Activated CD4-positive, CD25-positive, alpha-beta regulatory T cell (primary cell): ENCODE measurements at places on chromosomes 4 and X.

DNA sequence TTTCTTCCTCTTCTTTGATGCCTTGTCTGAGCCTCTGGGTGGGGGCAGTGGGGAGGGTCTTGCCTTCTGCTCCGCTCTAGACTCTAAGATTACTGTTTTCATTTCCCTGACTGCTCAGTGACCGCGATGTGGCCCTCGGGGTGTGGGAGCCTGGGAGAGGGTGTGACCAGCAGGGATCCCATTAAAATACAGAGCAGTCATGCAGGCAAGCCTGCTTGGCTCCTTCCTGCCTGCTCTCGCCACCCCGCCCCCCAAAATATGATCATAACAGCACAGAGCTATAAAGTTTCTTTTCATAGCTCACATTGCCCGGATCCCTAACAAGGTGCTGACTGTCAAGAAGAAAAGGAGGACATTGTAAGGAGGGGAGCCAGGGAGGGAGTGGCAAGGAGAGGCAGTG is 332.9 kb downstream of the RAB28 start:
- no peak for DNase-seq

GRCh38 chr4:37397505-37397904 is 153.0 kb downstream of the NWD2 start:
- no peak for DNase-seq

GRCh38 chr4:134073711-134074110 is 127.9 kb downstream of the PABPC4L start:
- DNase-seq, result no peak

- no peak for DNase-seq
Measured at GRCh38 chr4:88158489-88159228, at the start of gene ABCG2. Gene ABCG2, minus strand, starts transcription at chr4:88158639. Its CDS starts 18,644 bp downstream, at chr4:88139995.

DNA sequence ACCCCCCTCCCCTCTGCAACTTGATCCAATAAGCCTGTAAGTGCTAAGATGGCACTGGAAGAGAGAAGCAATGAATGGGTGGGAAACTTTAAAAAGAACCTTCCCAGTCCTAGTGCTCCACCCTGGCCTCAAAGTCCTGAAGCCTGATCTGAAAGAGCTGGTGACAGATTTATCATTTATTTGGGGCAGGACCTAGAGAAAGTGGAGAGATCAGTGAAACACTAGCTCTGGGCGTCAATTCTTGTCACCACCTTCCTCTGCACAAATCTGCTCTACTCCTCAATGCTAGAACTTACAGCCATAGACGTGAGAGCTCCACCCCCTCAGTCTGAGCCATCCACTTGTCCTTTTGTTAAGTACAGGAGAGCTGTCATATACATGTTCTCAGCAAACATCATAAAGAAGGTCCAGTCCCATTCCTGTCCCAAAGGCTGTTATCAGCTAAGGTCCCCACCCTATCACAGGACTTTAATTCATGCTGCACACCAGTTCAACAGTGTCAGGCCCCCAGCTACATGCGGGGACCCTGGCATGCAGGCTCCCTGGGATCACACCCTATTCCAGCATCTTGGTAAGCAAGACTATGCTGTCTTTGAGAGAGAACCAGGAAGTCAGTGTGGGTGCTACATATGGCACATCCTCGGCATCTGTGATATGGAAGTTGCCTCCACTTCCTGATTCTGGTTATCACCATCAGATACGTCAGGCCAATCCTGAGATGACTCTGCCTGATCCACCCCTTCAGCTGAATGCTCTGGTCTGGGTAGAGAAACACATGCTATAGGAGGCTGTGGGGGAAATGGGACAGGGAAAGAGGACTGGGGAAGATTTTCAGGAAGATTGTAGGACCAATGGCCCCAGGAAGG is 2.3 kb downstream of the P2RY4 start:
- no peak for DNase-seq

GRCh38 chrX:70129816-70130215 is 3.4 kb upstream of the IGBP1 start:
- no peak for DNase-seq

- DNase-seq, result no peak
Measured at GRCh38 chr4:113760094-113760794, 1.3 kb downstream of the CAMK2D start.

GRCh38 chr4:28868841-28869240 is 1851.3 kb upstream of the PCDH7 start:
- no peak for DNase-seq

DNA sequence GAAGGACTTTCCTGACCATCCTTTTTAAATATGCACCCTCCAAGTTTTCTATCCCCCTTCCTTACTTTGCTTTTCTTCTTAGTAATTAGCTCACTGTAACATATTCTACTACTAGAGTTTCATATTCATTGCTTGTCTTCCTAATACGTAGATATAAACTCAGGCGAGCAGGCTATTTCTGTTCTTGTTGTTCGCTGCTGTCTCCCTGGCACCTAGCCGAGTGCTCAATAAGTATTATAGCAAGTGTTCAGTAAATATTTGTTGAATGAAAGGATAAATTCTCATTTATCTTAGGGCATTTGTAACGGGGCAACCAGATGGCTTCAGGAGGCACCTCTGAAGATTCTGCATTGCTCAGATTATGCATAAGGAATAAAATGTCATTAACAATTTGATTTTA is 6.8 kb upstream of the RHOH start:
- DNase-seq, result no peak

DNA sequence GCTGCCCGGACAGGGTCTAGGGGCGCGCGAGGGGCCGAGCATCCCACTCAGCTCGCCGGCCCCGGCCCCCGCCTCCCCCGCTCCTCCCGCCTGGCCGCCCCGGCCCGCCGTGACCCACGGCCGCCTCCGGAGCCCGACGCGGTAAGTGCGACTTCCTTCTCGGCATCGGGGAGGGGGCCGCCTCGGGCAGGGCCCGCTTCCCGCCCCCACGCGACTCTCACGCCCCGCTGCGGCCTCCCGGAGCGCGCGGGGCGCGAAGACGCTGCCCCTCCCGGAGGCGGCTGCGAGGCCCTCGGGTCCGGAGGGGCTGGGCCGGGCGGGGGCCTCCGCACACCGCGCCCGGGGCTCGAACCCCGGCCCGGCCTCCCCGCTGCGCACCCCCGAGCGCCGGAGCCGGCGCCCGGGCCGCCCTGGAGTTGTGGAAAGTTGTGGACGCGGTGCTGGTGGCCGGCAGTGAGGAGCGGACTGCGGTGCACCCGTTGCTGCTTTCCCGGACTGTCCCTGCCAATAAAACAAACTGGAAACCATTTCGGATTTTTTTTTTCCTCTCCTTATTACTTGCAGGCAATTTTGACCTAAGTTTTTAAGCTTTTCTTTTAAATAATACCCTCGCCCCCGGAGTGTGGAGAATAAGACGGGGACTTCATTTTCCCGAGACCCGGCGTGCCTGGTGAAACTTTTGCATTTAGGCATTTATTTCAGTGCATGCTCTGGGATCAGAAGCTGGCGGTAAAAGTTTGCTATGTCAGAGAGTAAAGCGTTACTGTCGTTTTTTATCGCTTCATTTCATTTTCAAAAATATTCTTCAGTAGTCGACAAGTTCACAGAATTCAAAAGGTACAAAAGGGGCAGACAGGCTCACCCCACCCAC is 13.0 kb upstream of the TMEM156 start:
- no peak for DNase-seq

GRCh38 chr4:164802301-164802901 is 48.5 kb downstream of the SMIM31 start:
- no peak for DNase-seq

GRCh38 chrX:55187281-55187680 is 32.9 kb upstream of the PAGE5 start:
- DNase-seq, result no peak

DNA sequence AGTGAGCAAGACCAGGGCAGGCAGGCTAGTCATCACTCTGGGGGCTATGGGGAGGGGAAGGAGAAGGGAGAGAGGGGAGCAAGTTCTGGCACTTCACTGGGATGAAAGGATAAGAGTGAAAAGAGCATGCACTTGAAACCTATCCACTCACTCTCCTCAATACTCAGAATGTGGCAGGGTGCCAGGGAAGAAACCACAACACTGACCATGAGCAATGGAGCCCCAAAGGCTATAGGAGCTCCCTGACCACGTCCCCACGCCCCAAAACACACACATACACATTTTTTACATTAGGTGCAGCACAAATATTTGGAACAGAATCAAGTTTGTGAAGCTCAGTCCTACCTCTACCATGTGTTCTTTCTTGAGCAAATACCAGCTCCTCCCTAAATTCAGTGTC is 132.2 kb downstream of the IDS start:
- no peak for DNase-seq

- DNase-seq, result no peak
Measured at GRCh38 chr4:125104616-125105015, 210.1 kb upstream of the FAT4 start.

DNA sequence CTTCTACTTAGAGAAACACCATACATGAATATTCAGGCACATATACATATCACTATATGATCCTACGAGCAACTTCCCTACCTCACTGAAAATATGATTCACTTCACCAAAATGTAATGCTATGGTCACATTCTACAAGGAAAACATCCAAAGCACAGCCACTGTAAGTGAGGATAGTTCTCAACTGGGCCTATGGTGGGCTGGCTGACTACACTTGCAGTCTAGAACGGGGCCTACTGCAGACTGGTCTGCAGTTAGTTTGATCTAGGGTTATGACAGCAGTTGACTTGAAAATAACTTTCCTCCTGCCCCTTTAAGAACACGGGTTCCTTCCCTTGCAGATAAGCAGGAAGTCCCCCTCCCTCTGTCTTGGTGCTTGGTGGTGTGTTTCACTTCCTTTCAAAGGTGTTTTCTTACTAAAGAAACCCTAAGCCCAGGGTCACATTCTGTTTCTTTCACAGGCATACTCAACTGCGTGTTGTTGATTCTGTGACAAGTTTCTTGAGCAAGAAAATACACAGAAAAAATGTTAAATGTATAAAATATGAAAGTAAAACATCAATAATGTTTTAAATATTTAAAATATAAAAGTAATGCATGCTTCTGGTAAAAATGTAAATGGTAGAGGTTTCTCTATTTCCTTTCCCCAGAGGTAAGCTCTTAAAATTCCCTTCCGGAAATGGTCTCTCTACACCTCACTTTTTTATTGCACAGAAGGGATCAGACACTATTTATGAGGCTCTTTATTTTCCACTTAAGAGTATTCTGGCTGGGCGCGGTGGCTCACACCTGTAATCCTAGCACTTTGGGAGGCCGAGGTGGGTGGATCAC is 18.0 kb upstream of the TMSB4X start:
- peak; percentile 2 for DNase-seq

DNA sequence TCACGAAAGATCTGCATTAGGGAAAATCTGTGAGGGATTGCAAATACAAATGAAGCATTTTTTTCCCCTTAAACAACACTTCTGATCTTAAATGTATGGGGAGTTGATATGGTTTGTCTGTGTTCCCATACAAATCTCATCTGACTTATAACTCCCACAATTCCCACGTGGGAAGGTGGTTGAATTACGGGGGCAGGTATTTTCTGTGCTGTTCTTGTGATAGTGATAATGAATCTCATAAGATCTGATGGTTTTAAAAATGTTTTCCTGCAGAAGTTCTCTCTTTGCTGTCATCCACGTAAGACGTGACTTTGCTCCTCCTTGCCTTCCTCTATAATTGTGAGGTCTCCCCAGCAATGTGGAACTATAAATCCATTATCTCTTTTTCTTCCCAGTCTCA is 107.4 kb upstream of the KCNIP4 start:
- no peak for DNase-seq

- no peak for DNase-seq
Measured at GRCh38 chrX:11451151-11451550, 157.9 kb downstream of the AMELX start.

DNA sequence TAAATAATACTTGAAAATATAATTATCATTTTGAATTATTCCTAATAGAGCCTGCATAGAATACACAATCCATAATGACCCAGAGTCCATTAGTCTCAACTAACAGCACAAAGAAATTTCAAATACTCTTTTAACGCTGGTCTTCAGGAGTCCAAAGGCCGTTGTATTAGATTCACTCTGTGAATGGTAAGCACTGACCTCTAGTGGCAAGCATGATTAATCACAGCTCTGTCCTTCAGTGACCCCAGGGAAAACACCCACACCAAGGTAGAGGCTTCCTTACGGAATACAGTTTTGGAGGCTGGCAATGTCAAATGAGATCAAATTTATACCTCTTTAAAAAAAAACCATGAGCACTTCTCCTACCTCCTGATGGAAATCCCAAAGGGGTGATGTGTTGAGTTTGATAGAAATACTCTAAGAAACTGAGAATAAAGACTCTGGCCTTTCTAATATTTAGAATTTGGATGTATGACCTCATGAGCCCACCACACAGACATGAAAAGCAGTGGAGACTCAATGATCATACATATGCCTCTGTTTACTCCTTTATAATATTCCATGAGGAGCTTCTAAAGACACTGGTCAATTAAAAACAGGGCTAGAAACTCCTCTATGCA is 147.2 kb upstream of the DKK2 start:
- no peak for DNase-seq

GRCh38 chr4:155734065-155734464 is 24.8 kb upstream of the GUCY1B1 start:
- no peak for DNase-seq

- DNase-seq, result no peak
Measured at GRCh38 chrX:100658941-100659381, 15.0 kb downstream of the SRPX2 start.

- DNase-seq, result no peak
Measured at GRCh38 chr4:23022032-23022431, 329.3 kb downstream of the GBA3 start.

- DNase-seq, result no peak
Measured at GRCh38 chr4:154869301-154869700, 88.2 kb downstream of the RBM46 start.

GRCh38 chr4:173367285-173367684 is 3.5 kb upstream of the SAP30 start:
- DNase-seq, result no peak

GRCh38 chr4:139919004-139919403 is 235.0 kb downstream of the MAML3 start:
- DNase-seq, result no peak

DNA sequence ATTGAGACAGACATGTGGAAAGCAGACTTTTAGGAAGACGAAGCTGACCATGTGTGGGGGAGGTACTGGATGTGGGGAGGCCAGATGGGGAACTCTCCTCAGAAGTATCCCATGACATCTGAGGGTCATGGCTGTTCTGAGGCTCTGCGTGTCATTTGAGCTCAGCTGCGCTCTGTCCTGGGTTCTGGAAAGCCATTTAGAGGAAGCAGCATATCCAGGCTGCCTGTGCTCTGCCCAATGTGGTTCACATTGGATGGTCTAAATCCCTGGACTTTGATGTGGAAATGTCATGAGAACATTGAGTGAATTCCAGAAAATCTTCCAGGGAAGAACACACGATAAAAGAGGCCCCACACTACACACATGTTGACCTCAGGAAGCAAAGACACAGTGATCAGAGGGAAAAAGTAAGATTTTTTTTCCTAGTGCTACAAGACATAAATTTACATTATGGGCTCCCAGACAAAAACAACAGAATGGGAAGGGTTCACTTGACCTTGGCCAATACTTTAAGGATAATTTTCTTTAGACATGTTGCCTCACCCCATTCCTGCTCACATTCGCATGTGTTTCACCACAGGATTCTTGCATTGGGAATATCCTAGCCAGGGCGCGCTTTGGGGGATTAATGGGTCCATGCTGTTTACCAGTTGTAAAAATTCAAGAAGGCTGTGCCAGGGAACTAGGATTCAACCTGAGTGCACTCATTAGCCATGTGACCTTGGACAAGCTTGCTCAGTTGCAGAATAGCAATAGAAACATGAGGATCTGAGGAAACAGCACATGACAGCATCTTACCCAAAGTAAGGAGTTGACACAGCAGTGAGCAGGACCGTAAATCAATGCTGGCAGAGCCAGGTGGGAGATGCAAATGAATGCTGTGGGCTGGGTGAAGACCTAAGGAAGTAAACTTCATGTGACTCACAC is 73.2 kb upstream of the C1QTNF7 start:
- no peak for DNase-seq
